ENCODE measurements at places on chromosomes 2 and 18.

GRCh38 chr2:66366619-66367018 lies 68.3 kb upstream of the MEIS1 start:
- DNase-seq, result no peak

- no peak for DNase-seq
Measured at GRCh38 chr18:73669297-73669696, 478.3 kb downstream of the FBXO15 start.

- DNase-seq, result no peak
Measured at GRCh38 chr18:64311859-64312258, 163.0 kb upstream of the LINC00305 start.

DNA sequence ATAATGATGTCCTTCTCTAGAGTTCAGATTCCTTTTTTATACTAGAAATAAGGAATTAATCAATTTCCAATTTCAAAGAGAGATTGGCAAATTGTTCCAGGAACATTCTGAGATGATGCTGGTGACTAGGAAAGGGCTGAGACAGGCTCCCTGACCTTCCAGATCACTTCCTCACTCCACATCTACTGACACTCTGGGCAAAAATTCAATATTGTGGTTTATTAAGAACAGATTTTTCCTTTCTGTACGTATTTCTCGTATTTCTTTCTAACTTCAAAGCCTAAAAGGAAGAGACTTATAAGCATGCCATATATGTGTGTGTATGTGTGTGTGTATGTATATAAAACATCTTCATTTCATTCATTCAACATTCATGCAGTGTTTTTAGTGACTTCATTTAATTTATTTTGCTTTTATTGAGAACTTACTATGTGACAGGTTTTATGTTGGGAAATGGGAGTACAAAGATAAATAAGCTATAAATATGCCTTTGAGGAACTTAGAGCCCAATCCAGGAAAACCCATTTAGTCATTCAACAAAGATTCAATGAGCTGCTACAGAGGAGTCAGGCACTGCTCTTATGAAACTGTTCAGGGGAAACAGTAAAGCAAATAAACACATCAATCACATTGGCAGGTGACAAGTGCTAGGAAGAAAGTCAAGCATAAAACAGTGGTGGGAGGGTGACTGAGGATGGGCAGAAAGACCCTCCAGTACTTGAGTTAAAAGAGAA lies 137.9 kb downstream of the RDH14 start:
- no peak for DNase-seq

DNA sequence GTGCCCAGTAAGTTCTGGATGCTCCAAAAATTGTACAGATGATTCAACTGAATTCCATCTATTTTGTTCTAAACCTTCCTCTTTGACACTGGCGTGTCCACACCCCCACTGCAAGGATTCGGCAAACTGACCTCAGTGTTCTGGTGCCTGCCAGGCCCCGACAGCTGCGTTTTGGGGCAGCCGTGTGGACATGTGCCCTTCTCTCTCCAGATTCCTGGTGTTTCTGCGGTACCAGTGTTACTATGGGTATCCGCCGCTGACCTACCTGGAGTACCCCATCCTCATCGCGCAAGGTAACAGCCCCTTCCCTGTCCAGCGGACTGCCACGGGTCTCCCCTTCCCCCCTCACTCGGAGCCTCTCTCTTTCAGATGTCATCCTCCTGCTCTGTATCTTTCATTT lies 5.0 kb downstream of the SLC66A3 start:
- DNase-seq, result no peak

GRCh38 chr18:274313-274712 lies 6.5 kb upstream of the THOC1 start:
- no peak for DNase-seq

GRCh38 chr2:231038483-231039293 lies 1.4 kb downstream of the C2orf72 start:
- DNase-seq, result no peak

GRCh38 chr18:43606795-43607194 lies 329.5 kb upstream of the SYT4 start:
- DNase-seq, result no peak

DNA sequence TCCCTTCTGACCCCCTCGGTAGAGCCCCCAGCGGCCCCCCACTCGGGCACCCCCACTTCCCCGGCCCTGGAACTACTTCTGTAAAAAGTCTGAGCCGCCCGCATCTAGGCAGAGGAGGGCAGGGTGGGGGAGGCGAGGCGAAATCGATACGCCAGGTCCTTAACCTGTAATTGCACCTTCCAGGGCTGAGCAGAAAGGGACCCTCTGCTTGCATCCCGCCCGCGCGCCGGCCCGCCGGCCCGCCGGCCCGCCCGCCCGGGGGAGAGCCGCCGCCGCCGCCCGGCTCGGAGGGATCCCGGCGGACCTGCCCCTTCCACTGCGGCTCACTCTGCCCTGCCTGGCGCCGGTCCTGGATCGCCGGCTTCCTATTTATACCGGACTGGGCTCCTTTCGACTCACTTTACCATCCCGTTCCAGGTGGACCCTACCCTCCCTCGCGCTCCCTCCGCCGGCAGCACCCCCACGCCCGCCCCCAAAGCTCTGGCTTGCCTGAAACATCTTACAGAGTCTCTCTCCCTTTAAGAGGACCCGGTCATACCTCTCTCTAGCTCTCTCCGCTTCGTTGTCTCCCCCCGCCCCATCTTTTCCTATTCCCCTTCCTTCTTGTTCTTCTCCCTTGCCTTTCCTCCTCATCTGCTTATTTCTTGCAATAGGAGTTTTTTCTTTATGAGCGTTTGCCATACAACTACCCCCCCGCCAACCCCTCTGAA lies 797 bp downstream of the KLHL14 start:
- DNase-seq, result no peak

DNA sequence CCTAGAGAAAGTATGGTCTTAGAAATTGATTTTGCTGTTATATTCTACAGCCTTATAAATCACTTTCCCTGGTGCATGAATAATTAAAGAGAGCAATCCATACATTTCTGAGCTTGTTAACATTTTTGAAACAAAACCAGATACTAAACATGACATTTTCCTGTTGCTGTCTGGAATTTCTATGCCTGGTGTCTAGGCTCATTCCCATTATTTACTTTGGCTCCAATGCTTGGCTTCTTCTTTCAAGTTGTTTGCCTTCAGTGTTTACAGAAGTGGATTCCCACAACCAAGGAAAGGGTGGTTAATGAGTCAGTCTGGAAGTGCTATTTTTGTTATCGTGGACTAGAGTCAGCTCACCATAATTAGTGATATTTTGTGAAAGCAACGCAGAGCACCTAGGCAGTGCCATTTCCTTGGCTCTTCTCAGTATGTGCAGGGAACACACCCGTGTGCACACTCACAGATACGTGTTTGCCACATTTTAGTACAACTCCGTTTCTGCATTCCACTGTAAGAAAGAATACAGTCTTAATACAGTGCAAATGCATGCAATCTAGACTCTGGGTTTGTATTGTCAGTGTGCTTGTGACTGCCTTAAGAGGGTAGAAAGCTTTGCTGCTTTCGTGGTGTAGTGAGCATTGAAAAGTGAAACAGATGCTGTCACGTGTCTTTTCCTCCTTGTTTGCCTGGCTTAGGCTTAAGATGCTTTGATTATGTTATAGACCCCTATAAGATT lies 185.0 kb upstream of the RASGRP3 start:
- DNase-seq, result no peak

DNA sequence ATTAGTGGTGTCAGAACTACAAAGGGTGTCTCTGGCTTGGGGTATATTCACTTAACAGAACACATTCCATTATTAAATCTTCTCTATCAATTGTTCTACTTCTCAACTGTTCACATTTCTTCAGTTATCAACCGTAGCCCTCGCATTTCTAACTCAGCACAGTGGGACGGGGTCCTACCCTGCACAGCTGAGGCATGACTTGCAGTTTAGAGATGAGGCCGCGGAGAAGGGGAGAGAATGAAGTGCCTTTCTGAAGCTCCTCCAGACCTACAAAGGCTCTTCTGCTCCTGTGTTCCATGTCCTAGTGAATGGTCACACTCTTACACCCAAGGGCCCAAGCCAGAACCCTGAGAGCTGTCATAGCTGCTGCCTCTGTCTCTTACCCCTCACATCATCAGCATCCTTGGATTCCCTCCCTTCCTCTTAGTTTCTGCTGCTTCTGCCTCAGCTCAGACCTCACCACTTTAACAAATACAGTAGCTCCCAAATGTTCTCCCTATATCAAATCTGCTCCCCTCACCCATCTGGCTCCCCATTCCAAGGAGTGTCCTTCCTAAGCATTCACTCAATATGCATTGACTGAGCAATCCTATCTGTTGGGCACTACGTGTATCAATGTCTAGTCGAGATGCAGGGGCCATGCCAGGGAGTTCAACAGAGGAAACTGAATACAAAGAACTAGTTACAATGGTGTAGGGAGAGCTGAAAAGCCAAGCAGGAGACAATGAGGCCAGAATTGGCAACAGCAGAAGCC lies 34.3 kb upstream of the MRPL19 start:
- DNase-seq, result no peak

DNA sequence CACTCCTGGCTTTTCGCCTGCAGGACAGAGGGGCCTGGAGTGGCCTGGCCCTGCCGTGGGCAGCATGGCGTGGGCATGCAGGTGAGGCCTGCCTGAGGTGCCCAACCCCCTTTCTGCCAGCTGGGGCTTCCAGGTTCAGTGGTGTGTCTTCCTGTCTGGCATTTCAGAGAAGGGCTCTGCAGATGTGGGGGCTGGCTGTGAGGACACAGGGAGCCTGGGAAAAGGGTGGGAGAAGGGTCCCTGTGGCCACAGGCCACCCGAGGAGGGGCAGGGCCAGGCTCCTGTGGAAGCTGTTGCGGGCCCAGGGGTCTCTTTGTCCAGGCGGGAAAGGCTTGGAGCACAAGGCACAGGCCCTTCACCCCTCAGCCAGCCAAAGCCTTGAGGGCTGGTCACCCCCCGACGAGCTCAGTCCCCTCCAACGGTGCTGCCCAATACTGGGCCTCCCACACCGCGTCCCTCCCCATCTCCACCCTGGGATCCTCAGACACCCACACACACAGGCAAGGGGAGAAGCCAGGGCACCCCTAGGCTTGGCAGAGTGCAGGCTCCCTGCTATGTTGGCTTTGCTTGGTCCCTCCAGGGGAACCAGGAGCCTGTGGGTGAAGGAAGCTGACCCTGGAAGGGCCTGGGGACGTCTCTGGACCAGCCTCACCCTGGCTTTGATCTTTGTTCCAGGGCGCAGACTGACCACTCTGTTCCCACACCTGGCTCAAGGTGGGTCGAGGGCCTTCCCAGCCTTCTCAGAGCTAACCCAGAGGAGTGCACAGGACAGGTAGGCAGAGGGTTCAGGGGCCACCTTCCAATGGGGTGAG lies 3.7 kb upstream of the AQP12A start:
- DNase-seq, result no peak

GRCh38 chr2:120576509-120577474 lies 158.9 kb upstream of the GLI2 start:
- no peak for DNase-seq

DNA sequence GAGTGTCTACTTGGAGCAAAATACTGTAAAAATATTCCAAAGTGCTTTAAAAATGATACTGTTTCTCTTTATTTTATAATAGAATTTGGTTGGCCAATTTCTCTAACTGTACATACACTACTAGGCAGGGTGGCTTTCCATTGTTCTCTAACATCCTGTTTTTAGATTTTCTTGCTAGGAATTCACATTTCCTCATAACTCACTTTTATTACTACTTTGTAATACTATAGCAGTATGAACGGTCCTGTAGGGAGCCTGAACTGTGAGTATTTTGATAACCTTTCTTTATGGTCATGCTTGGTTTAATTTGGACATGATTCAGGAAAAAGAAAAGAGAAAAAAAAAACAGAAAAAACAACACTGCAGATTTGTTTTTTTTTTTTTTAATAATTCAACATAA lies 37.8 kb downstream of the GCG start:
- no peak for DNase-seq

- DNase-seq, result no peak
Measured at GRCh38 chr2:123890148-123890547, 134.9 kb upstream of the CNTNAP5 start.

DNA sequence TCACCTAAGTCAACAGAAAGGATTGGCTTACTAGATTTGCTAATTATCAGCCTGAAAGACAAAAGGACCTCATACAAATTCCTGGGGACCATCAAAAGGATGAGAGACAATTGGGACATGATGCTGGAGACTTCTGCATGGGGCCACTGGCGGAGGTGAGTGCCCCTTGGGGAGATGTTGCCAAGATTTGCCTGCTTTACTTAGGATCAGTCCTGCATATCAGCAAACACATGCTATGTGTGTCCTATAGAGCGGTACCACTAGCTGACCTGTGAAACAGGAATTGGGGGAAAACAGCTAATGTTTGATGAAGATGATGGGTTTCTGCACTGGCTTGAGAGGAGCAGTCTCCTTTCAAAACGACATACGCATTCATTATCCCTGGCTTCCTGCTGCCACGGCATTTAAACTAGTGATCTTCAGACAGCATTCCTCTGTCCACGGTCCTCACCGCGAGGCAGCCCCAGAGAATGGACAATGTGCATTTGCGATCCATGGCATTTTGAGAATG lies 104.2 kb downstream of the TGIF1 start:
- DNase-seq, result no peak

- no peak for DNase-seq
Measured at GRCh38 chr2:237182422-237183123, 96.9 kb downstream of the COPS8 start.

- peak; percentile 23 for DNase-seq
Measured at GRCh38 chr18:63119647-63120046, 199.9 kb downstream of the BCL2 start.

DNA sequence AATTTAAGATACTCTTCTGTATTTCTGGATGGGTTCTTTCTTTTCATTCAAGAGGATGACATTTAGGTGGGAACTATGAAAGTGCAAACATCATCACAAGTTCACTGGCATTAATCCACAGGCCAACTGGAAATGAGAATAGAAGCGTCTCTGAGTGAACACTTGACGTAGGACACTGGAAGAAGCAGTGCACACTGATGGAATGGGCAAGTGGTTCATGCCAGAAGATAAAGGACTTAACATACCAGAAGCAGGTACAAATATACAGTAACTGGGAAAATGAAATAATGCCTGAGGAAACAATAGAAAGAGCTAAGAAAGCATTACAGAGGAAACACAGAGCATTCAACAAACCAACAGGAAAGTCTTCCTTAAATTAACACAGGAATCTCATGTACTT lies 120.9 kb upstream of the CCDC195 start:
- DNase-seq, result no peak

- DNase-seq, result no peak
Measured at GRCh38 chr2:128169933-128170709, 79.1 kb downstream of the UGGT1 start.

- DNase-seq, result no peak
Measured at GRCh38 chr18:60038731-60039130, 138.9 kb downstream of the PMAIP1 start.

DNA sequence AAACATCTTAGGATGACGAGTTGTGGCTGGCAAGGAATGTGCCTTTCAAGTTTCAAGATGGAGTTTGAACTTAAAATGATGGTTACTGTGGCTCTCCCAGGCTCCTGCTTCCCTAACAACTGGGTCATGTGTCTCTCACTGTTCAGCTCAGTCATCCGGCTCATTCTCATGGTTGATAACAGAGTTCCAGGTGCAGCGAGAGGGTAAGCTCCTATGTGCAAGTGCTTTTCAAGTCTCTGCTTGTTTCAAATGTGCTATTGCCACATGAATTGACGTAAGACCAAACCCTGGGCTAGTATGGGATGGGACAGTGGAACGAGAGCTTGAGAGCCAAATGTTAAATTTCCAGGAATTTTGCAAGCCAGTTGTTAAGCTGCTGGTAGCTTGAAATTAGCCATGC lies 19.5 kb upstream of the PUM2 start:
- DNase-seq, result no peak

GRCh38 chr2:40405465-40405864 lies 46.4 kb downstream of the SLC8A1 start:
- DNase-seq, result no peak

GRCh38 chr2:24353973-24354372 lies 6.4 kb downstream of the ITSN2 start:
- DNase-seq, result no peak

- DNase-seq, result peak; percentile 26
Measured at GRCh38 chr2:200483729-200484198, 26.1 kb downstream of the KCTD18 start.

Measured in HTR-8/SVneo (cell line).